ENCODE measurements at places on chromosomes 11 and 22.

GRCh38 chr22:25497716-25498115 is 66.8 kb upstream of the GRK3 start:
- no peak for DNase-seq

DNA sequence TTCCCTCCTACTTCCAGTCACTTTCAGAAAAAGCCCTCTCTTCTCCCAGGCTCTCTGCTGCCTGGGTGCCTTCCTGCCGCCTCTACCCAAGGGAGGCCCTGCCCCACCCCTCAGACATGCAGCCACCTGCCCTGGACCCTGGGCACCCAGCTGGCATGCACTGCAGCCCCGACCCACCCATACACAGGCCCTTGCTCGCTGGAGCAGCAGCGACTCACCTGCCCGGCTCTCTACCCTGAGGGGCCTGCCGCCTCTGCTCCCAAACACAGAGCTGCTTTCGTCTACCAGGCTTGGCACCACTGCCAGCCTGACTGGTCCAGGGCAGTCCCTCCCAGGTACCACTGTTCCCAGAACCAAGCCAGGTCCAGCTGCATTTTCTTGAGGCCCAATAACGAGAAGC is 1.2 kb upstream of the TSSK2 start:
- no peak for DNase-seq

DNA sequence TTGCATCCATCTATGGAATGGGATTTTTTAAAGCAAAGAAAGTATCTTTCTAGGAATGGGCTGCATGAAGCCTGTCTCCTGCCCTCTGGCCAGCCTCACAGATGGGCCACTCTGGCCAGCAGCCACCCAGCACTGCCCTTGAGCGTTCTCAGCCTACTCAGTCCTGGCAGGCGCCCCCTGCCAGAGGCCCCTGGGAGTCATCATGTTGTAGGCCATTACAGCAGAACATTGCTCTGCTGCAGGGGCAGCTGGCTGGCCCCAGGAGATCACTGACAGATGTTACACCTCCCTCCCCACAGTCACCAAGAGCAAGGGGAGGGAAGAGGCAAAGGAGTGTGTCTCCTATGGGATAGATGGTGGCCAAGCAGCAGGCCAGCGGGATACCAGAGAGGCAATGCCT is 363.7 kb downstream of the NXPE2 start:
- no peak for DNase-seq

DNA sequence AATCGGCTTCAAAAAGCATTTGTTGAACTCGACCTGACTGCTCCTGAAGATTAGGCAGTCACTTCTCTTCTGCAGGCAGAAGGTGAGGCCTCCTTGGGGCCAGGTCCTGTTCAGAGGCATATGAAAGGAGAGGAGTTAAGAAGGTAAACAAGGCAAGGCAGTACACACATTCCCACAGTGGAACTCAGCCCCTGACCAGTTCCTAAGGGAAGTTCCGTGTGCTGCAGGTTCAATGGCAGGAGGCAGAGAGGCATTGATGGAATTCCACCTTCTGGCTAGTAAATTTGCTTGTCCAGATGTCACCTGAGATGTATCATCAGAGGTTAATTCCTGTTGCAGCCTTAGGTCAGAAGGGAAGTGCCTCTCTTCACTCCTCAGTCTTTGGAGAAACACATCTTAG is 337.0 kb upstream of the MTNR1B start:
- no peak for DNase-seq
